ENCODE measurements at places on chromosomes 13 and 19. TPM values are rescaled to one million over a fixed set of nuclear protein-coding genes. Genes with fewer than 3 reads are reported as not detected.

Gene ZNF419
- total RNA-seq, result 8.3 TPM

Gene GJA3
- not detected for total RNA-seq

Gene C19orf85
- not detected for total RNA-seq

Gene RFPL4AL1
- not detected for total RNA-seq

Gene STOML3
- total RNA-seq, result not detected

Gene SRRM5
- not detected for total RNA-seq

Gene ZNF865
- total RNA-seq, result 0.97 TPM

Gene ZNF582
- 1.6 TPM for total RNA-seq

Gene MBD3L2
- not detected for total RNA-seq

Gene TNFRSF19
- 0.19 TPM for total RNA-seq

Gene PGLYRP2
- not detected for total RNA-seq

Gene PVR
- total RNA-seq, result 50.2 TPM

Gene LILRA1
- not detected for total RNA-seq

Gene NPAS1
- under 0.01 TPM for total RNA-seq

Gene KLK15
- not detected for total RNA-seq

Gene PPM1N
- 0.63 TPM for total RNA-seq

Gene PODNL1
- total RNA-seq, result 0.13 TPM

Gene SCEL
- total RNA-seq, result not detected

Gene SERP2
- not detected for total RNA-seq

Gene KLK13
- not detected for total RNA-seq

Gene AKAP8
- total RNA-seq, result 20.2 TPM

Gene EFNA2
- 0.19 TPM for total RNA-seq

Gene RDH8
- not detected for total RNA-seq

Gene CLDN10
- total RNA-seq, result under 0.01 TPM

Gene B3GNT8
- 1.1 TPM for total RNA-seq

Gene UPK1A
- total RNA-seq, result not detected

Gene TOMM40
- 54.6 TPM for total RNA-seq

Gene ZNF416
- total RNA-seq, result 3.9 TPM

Gene PCDH9
- 0.81 TPM for total RNA-seq

Gene NXNL1
- not detected for total RNA-seq

Gene RGL3
- total RNA-seq, result 0.16 TPM

Gene PLIN4
- total RNA-seq, result 3.3 TPM

Gene KCNRG
- total RNA-seq, result 4.9 TPM

Measured in bladder microvascular endothelial cell (primary cell).